ENCODE measurements at places on chromosomes 3 and 15.
A peak's percentile ranks its signal among the peaks of the same experiment; 100 is the strongest.

GRCh38 chr3:36959821-36960220 lies 15.0 kb upstream of the TRANK1 start:
- no peak for DNase-seq

- peak; percentile 63 for DNase-seq
These were observed 11.7 kb downstream of the SHOX2 start for GRCh38 chr3:158094235-158095110.

GRCh38 chr3:58204720-58205119 lies 6.1 kb downstream of the DNASE1L3 start:
- no peak for DNase-seq

GRCh38 chr3:189698811-189699210 lies 67.6 kb downstream of the TP63 start:
- DNase-seq: no peak

DNA sequence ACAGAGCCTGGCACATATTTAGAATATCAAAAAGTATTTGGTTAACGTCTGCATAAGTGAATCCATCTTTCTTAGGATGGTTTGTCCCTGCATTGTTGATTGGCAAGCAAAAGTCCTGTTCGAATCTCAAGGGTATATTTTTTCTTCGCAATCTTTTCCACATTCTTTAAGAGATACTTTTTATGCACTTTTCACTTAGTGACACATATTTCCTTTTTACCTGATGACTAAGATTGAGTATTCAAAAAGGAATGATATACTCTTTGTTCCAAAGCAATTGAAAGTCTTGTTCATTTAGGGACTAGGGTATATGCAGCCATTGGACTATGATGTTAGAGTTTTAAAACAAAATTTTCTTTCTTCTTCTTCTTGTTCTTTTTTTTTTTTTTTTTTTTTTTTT lies 349.9 kb downstream of the NLGN1 start:
- DNase-seq: no peak

DNA sequence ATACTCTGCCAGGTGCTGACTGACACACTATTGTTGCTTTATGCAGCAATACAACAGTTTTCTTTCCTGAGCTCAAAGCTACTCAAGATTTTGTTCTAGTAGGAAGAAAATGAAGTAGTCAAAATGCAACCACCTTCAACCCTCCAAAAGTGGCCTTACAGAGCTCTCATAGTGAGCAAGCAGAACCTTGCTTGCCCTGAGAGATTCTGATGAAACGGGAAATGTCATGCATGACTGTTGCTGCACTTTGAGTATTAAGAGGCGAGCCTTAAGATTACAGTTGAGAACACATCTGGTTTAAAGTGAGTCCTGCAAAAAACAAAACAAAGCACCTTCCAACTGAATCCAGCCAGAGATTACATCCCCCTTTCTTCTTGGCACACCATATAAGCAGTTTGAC lies 29.7 kb downstream of the MINDY4B start:
- DNase-seq: no peak

- DNase-seq: no peak
These were observed 123.2 kb upstream of the RAP2B start for GRCh38 chr3:153038779-153039178.

DNA sequence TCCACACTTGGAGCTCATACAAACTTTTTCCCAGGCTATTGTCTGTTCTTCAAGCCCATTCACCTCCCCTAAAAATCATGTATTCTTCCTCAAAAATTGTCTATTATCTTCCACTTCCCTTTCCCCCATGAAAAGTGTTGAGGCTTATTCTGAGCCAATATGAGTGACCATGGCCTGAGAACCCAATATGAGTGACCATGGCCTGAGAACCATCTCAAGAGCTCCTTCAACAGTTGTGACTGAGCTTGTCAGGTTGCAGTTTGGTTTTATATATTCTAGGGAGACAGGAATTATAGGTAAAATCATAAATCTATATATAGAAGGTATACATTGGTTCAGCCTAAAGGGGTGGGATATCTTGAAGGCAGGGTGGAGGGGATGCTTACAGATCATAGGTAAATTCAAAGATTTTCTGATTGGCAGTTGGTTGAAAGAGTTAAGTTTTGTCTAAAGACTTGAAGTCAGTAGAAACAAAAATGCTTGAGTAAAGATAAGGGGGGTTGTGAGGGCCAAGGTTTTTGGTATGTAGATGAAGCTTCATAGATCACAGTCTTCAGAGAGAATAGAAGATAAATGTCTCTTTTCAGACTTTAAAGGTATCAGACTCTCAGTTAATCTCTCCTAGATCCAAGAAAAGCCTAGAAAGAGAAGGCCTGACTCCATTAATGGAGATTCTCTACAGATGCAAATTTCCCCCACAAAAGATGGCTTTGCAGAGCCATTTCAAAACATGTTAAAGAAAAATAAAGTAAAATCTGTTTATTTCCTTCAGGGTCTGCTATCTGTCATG lies 95.8 kb downstream of the TGFBR2 start:
- no peak for DNase-seq

GRCh38 chr3:75136100-75136897 lies 521.8 kb upstream of the CNTN3 start:
- DNase-seq: no peak

GRCh38 chr3:50873376-50874157 lies 198.8 kb downstream of the DOCK3 start:
- no peak for DNase-seq

DNA sequence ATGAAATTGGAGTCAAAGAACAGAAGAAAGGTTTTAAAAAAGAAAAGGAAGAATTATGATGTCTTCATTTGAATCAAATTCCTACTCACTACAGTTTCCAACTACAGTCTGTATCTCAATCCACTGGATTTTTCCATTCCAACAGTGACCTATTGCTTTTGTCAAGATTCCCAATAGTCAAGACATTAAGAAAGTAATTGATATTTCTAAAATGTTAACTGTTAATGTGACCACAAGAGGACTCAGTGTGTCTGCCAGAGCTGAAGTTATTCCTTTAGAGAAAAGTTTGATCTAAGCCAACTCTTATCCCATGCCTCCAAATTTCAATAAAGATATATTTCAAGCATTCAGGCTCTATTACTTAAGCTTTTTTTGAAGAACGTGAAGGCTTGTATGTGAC lies 163.2 kb downstream of the CACNA1D start:
- DNase-seq: no peak

GRCh38 chr3:184175506-184175905 lies 851 bp downstream of the AP2M1 start:
- DNase-seq: no peak

- DNase-seq: no peak
These were observed 61.9 kb upstream of the ABHD17C start for GRCh38 chr15:80633221-80633620.

- DNase-seq: no peak
These were observed 168.8 kb upstream of the NDN start for GRCh38 chr15:23855947-23856346.

DNA sequence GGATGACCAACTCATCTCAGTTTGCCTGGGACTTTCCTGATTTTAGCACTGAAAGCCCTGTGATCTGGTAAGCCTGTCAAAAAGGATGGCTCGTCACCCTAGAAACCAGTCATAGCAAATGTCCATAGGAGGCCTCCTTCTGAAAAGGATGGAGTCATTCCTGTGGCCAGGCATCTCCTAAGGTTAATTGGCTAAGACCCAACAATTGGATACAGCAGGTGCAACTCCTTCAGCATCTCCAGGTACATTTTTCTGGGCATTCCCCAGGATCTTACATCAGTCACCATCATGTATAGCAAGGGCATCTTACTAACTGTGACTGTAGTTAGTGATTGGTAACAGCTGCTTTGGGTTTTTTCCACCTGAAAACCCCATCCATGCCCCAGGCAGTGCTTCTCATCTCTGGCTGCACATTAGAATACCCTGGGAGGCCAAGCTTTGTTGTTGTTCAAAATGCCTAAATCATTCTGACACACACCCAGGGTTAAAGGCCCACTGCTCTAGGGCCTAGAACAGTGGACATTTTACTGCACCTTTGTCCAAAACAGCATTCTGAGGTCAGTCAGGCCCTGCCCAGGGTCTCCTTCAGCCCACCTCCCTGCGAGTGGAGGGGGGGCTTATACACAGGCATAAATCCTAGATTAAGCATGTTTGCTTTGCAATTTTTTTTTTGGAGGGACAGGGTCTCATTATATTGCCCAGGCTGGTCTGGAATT lies 28.3 kb upstream of the GALNT15 start:
- no peak for DNase-seq

GRCh38 chr3:161946443-161946960 lies 449.9 kb downstream of the OTOL1 start:
- DNase-seq: no peak

DNA sequence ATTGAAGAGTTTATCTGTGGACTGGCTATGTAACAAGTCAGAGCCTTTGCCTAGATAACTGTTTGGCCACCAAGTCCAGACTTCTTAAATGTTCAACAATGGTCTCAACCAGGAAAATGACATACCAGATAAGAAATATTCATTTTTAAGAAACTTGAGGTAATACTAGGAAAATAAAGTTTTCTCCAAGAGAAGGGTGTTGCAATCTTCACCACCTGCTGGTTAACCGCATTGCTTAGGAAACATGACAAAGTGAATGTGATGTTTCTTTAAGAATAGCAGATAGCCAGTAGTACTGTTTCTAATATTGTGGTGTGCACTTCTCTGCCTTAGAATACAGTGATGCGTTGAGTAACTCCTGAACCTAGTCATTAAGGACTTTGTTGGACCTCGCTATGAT lies 321.5 kb upstream of the CADM2 start:
- no peak for DNase-seq
